ENCODE measurements at places on chromosomes 7 and 10.

GRCh38 chr7:79436378-79436777, 17.1 kb downstream of the MAGI2 start:
- no peak overlapping the region for H3K4me3 ChIP-seq
- H3K4me1 ChIP-seq = no peaks in the 10 kb centered on the region
- no peak for DNase-seq
- H3K27me3 ChIP-seq = no peaks in the 10 kb centered on the region
- H3K27ac ChIP-seq = no peak overlapping the region

DNA sequence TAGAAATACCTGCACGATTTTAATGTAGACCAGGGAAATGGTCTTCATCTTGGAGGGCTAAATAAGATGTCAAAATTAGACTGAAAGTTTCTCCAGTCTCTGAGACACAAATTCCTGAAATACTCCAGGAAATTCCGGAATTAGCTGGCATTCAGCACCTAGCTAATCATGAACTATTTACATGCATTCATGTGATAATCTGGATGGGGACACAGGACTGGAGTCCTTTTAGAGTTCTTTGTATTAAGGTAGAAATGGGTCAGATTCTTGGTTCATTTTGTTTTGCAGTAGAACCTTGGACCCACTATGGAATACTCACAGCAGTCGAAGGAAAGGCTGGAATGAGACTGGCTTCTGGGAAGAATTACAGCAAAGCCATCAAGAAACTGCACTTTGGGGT, 65.3 kb upstream of the MDFIC start:
- H3K36me3 ChIP-seq = no peaks in the 10 kb centered on the region
- no peaks in the 10 kb centered on the region for H3K4me1 ChIP-seq
- H3K4me3 ChIP-seq = no peak overlapping the region
- H3K27ac ChIP-seq = no peak overlapping the region
- no peak for DNase-seq

GRCh38 chr7:152987656-152988055, 228.1 kb downstream of the ACTR3B start:
- H3K4me3 ChIP-seq = no peak overlapping the region
- H3K4me1 ChIP-seq = no peaks in the 10 kb centered on the region
- H3K27ac ChIP-seq = no peak overlapping the region
- no peak for DNase-seq

GRCh38 chr10:77710759-77711682, 73.4 kb upstream of the KCNMA1 start:
- H3K36me3 ChIP-seq = no peaks in the 10 kb centered on the region
- peaks cover 40% of the 10 kb centered on the region for H3K27me3 ChIP-seq
- DNase-seq = peak; percentile 50
- H3K4me1 ChIP-seq = no peaks in the 10 kb centered on the region

- H3K4me1 ChIP-seq = peaks cover 29% of the 10 kb centered on the region
- peaks cover 89% of the 10 kb centered on the region for H3K27me3 ChIP-seq
- H3K36me3 ChIP-seq = peaks cover under 1% of the 10 kb centered on the region
Observed at GRCh38 chr7:97022491-97023306, 1.9 kb downstream of the DLX5 start.

- H3K4me3 ChIP-seq = peak overlapping the region; percentile 86
- H3K27me3 ChIP-seq = peaks cover 22% of the 10 kb centered on the region
- no peaks in the 10 kb centered on the region for H3K36me3 ChIP-seq
Observed at GRCh38 chr7:101162551-101163278, 2.7 kb downstream of the VGF start.

- peaks cover 8% of the 10 kb centered on the region for H3K36me3 ChIP-seq
- no peak overlapping the region for H3K4me3 ChIP-seq
- H3K4me1 ChIP-seq = peaks cover 5% of the 10 kb centered on the region
- no peak for DNase-seq
- H3K27me3 ChIP-seq = peaks cover 19% of the 10 kb centered on the region
- no peak overlapping the region for H3K27ac ChIP-seq
Observed at GRCh38 chr10:58508316-58508715, 4.4 kb upstream of the BICC1 start.

- no peaks in the 10 kb centered on the region for H3K36me3 ChIP-seq
- no peaks in the 10 kb centered on the region for H3K27me3 ChIP-seq
- H3K4me1 ChIP-seq = peaks cover 22% of the 10 kb centered on the region
- no peak for DNase-seq
Observed at GRCh38 chr7:144656965-144657517, 178.8 kb downstream of the TPK1 start.

DNA sequence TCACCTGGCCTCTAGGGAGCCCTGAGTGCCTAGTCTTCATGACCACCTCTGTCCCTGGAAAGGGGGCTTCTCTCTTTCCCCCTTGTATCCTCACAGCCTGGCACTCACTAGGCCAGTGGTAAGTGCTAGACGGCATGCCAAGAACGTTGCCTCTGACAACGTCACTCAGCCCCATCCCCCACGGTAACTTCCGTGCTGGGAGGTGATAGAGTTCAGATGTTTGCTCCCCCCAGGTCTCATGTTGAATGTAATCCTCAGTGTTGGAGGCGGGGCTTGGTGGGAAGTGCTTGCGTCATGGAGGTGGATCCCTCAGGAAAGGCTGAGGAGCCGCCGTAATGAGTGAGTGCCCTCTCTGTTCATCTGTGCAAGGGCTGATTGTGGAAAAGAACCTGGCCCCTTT, 343.3 kb upstream of the MKI67 start:
- no peak overlapping the region for H3K27ac ChIP-seq
- no peaks in the 10 kb centered on the region for H3K4me1 ChIP-seq
- DNase-seq = no peak
- no peaks in the 10 kb centered on the region for H3K27me3 ChIP-seq
- H3K36me3 ChIP-seq = no peaks in the 10 kb centered on the region

DNA sequence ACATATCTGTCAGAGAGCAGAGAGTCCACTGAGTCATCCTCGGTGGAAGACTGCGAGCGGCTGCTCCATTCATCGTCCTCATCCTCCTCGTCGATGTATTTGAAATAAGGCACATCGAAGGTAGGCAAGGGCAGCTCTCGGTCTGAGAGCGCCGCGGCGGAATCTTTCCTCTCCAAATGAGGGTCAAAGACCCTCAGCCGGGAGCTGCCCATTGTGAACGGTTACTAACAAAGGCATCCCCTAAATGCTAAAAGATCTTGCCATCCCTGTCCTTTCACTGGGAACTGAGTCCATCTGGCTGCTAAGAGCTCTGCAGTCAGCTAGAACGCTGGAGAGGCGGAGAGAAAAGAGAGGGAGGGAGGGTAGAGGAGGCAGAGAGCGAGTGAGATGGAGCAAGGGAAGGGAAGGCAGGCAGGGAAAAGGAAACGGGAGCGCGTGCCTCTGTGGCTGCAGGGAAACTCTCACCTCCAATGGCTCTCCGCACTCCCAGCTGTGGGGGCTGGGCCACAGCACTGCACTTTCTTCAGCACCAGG, 163.4 kb downstream of the RAPGEF5 start:
- H3K36me3 ChIP-seq = peaks cover 5% of the 10 kb centered on the region
- no peak for DNase-seq
- H3K4me3 ChIP-seq = no peak overlapping the region

DNA sequence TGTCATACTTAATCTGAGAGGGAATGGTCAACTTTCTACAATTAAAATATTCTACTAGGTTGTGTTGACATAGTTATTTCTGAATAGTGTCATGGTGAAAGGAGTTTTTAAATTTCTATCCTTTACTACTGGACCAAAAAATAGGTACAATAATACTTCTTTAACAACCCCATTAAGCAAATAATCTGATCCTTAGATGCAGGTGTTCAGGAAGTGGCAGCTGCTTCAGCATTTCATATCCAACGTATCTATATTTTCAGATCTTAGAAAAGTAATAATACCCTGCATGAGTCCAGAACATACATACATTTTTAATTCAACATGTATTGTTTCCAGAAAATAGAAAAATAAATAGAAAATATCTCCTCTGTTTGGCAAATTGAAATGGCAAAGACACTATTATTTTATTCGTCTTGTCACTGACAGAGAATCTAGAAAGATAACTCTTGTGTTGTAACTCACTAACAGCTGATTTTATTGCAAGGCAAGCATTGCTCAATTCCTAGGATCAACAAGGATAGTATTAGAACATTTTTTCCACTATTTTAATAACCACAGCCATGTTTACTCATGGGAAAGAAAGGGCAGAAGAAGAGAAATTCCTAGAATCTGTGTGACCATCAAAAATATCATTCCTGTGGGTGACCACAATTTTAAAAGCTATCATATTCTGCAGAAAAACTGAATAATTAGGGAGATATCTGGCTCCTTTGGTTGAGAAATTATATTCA, 159.3 kb upstream of the CNTNAP2 start:
- H3K4me3 ChIP-seq = no peak overlapping the region
- DNase-seq = no peak
- no peaks in the 10 kb centered on the region for H3K27me3 ChIP-seq
- H3K27ac ChIP-seq = no peak overlapping the region
- no peaks in the 10 kb centered on the region for H3K4me1 ChIP-seq

DNA sequence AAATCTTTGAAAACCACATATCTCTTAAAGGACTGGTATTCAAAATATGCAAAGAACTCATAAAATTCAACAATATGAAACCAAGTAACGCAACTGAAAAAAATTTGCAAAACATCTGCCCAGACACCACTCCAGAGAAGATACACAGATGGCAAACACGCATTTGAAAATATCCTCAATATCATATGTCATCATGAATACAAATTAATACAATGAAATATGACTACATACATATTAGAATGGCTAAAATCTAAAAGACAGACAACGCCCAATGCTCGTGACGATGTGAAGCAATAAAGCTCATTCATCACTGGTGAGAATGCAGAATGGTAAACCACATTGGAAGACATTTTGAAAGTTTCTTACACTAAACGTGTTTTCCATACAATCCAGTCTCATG, 770.1 kb upstream of the CELF2 start:
- no peaks in the 10 kb centered on the region for H3K27me3 ChIP-seq
- H3K36me3 ChIP-seq = no peaks in the 10 kb centered on the region
- no peaks in the 10 kb centered on the region for H3K4me1 ChIP-seq
- no peak overlapping the region for H3K27ac ChIP-seq
- no peak for DNase-seq
- H3K4me3 ChIP-seq = no peak overlapping the region

GRCh38 chr7:73718438-73718881, 1.0 kb downstream of the STX1A start:
- no peak for DNase-seq
- peaks cover 24% of the 10 kb centered on the region for H3K4me1 ChIP-seq
- H3K27me3 ChIP-seq = peaks cover 50% of the 10 kb centered on the region
- no peaks in the 10 kb centered on the region for H3K36me3 ChIP-seq
- H3K27ac ChIP-seq = no peak overlapping the region

- H3K36me3 ChIP-seq = peaks cover 26% of the 10 kb centered on the region
- H3K27ac ChIP-seq = no peak overlapping the region
- H3K4me3 ChIP-seq = no peak overlapping the region
- DNase-seq = no peak
- no peaks in the 10 kb centered on the region for H3K4me1 ChIP-seq
- H3K27me3 ChIP-seq = peaks cover 5% of the 10 kb centered on the region
Observed at GRCh38 chr7:144006029-144006691, 6.0 kb downstream of the OR6B1 start.

DNA sequence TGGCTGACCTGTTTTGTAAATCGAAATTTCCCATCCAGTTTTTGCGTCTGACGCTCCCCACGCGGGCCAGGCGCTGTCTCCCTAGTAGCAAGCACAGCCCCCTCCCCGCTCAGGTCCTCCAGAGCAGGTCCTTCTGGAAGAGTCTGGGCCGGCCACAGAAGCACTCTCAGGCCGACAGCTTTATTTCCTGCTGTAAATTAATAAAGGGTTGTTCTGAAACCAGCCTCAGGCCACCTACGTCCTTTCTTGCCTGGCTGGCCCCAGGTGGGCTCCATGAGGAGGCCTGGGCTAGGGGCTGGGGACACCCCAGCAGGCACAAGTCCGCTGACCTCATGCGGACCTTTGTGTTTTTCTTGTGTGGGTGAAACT, 35.2 kb downstream of the CAMK2B start:
- DNase-seq = no peak
- H3K4me3 ChIP-seq = no peak overlapping the region
- H3K36me3 ChIP-seq = no peaks in the 10 kb centered on the region
- peak overlapping the region; percentile 3 for H3K27ac ChIP-seq
- H3K27me3 ChIP-seq = peaks cover 37% of the 10 kb centered on the region
- H3K4me1 ChIP-seq = peaks cover 5% of the 10 kb centered on the region

DNA sequence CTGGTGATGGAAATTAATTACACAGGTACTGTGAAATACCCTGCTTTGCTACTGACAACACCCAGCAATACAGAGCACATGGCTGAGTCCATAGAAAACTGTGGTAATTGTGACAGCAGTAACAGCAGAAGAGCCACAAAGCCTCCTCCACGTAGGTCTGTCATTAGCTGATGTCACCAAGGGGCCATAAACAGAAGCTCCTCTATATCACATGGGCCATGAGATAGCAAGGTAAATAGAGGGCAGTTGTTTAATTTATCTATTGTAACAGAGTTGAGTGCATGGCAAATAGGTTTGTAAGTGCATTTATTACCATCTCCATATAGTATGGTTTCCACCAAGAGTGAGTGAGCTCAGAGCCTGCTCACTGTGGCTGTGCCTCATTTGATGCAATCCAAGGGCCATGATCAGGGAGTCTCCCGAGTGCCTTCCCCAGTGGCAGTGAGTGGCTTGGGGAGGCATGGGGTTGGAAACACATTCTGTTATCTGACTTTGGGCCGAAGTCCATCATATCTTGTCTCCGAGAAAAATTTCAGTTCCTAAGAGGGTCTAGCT, 281.2 kb downstream of the SKAP2 start:
- peaks cover 20% of the 10 kb centered on the region for H3K27me3 ChIP-seq
- H3K4me1 ChIP-seq = peaks cover 16% of the 10 kb centered on the region
- H3K27ac ChIP-seq = no peak overlapping the region
- H3K36me3 ChIP-seq = no peaks in the 10 kb centered on the region
- H3K4me3 ChIP-seq = no peak overlapping the region
- no peak for DNase-seq

DNA sequence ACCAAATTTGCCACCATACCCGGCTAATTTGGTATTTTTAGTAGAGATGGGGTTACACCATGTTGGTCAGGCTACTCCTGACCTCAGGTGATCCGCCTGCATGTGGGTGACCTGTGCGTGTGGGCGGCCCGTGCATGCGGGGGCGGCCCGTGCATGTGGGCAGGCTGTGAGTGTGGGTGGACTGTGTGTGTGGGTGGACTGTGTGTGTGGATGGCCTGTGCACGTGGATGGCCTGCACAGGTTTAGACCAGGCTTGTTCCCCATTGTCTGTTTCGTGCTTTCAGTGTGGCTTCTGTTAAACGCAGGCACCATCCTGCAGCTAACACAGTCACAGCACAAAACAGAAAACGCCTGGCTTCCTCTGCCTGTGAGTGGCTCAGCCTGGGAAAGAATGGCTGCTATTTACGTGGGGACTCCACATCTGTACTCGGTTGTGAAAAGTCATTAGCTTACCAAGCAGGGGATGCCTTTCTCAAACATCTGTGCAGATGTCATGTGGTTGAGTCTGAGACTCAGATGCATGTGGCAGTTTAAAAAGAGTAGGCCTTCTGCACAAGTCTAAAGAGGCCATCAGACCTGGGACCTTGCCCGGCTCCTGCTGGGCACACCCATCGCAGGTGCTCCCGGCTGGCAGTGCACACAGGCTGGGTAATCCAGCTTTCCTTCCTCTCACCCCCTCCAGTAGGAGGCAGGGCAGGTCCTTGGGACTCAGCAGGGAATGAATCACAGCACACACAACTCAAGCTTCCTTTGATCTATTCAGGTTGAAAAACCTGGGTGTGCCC, 91.6 kb downstream of the COBL start:
- no peaks in the 10 kb centered on the region for H3K36me3 ChIP-seq
- H3K27me3 ChIP-seq = no peaks in the 10 kb centered on the region
- no peaks in the 10 kb centered on the region for H3K4me1 ChIP-seq
- no peak overlapping the region for H3K27ac ChIP-seq
- no peak for DNase-seq

All from naive B cell (primary cell).